Activated effector memory CD4-positive, alpha-beta T cell treated with Interleukin-2 at 50 U/mL for 16 hours (primary cell): ENCODE measurements at places on chromosomes 6 and 20.

GRCh38 chr6:82484001-82484400 is 120.4 kb downstream of the TPBG start:
- no peak for DNase-seq

- no peak for DNase-seq
Measured at GRCh38 chr6:115194981-115195638, 852.3 kb upstream of the HS3ST5 start.

DNA sequence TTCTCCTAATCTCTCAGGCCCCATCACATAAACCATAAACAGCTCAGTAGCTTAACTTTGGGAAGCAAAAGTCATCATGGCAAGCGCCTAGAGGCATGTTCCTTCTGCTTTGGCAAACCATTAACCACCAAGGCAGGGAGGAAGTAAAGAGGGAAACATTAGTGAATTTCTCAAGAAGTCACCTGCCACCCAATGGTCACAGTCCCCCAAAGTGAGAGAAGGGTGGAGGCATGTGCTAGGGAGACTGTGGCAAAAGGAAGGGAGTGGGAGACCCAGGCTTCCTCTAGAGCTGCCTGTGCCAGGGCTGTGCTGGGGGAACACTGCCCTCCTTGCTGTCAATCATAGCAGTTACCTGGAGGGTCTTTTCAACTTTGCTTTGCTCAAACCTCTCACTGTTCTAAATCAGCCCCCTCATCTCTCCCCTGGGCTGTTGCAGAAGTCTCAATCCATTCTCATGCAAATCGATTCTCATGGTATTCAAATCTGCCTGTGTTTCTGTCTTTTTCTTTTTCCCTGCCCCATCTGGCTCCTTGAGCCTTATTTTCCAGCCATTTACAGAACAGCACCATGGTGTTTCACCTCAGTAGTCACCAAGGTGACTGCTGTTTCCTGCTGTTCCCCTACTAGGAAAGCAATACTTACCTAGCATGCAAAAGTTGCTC is 1.8 kb upstream of the RNF24 start:
- no peak for DNase-seq

DNA sequence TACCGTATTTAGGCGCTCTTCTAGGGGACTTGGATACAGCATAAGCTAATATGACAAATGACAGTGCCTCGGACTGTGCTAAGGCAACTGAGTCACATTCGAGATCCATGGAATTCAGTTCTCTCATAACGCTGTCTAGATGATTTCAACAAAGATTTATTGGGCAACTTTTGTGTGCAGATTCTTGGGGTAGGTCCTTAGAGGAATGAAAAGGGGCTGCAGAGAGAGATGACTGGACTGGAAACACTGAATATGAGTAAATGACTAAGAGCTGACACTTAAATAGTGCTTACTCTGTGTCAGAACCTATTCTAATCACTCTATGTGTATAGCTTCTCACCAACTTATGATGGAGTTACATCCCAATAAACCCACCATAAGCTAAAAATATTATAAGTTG is 36.4 kb upstream of the MARCKS start:
- DNase-seq: no peak

DNA sequence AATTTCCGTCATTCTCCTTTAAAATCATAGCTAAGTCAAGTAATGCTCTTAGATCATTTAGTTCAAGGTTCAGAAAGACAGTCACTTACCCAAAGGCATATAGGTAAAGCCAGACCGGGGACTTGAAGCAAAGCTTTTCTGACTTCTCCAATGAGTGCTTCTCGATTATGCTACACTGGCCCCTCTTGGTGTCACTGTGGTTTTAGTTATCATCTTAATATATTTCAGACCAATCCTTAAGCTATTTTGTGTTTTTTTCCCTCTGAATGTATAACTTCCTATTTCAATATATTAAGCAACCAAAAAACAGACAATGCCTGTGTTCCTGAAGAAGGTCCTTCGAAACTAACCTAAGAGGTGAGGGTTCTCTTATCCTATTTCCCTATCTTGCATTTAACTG is 3.9 kb downstream of the PRDM1 start:
- no peak for DNase-seq

DNA sequence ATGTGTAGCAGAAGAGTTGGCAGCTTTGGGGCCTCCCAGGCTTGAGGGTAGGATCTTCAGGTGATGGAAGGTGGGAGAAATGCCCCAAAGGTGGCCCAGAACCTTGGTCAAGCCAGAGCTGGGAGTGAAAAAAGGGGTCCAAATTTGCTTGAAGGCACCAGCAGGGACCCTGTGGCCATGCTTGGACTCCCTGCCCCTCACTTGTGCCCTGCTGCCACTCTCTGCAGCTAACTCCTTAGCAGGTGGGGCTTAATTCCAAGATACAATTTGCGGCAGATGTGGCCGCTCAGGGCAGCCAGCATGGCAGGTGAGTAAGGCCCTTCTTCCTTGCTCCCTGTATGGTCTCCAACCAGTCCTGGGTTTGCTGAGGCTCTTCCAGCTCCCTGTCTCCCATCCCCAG is 285.0 kb upstream of the RNF24 start:
- no peak for DNase-seq

DNA sequence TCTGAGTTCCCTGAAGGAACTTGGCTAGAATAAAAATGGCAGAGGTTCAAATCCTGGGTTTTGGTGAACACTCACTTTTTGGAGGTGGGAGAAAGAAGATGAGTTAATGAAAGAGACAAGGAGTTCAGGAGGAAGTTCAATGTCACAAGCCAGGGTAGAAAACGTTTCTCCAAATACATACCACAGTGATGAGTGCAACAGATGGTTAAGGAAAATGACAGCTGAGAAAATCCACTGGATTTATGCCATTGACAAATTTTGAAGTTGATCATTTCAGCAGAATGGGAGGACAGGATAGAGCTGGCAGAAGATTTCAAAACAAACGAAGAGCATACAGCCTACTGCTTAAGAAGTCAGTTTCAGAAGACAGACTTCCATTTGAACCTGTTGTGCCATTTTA is 122.7 kb downstream of the GFRAL start:
- no peak for DNase-seq

DNA sequence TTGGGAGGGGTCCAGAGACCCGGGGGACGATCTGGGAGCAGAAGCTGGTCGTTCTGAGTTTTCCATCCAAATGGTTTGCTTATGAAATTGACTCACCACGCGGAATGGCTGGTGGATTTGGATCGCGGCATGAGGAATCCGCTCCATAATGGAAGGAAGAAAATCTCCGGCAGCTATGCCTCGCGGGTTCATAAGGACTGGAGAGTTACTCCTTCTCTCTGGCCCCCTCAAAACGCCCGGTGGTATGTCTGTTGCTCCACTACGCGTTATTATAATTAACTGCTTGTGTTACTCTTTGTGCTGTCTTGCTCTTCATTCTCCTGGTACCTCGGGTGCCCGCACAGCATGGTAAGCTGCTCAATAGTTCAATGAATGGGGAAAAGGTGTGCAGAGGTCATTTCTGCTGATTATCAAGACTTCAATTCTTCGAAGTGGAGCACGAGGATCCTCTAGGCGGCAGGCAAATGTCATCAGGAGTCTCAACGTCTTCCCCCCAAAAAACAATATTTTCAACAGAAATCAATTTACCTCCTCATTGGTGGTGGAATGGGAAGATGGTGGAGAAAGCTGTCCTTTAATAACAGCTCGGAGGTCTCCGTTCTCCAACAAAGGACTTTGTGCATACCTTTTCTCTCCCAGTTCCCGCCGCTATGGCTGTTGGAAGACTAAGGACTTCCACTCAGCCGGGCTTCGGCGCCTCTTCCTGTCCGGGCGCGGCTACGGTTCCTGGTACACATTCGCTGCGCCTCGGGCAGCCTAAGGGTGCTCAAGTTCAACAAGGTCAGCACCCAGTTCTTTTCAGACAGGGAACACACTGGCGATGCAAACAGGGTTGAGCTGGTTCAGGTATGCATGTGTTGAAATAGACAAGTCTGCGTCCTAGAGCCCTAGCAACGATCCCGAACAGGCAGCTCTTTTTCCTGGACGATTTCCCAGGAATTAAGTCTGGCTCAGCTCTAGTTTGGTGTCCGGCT is 9.2 kb upstream of the PRSS16 start:
- DNase-seq: no peak

DNA sequence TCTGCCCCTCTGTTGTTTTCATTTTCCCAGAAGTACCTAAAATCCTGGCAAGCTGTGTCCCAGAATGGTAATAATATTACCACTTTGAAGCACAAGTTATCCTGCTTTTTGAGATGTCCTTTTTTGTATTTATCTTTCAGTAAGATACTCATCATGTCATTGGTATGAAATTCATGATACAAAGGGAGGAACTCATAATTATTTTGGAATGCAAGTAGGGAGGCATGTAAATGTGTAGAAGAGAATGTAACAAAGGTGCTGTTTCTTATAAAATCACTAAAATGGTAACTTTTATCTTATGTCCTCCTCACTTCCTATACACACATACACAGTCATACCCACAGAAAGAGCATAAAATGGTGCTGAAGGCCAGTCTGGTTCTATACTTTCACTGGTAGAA is 109.9 kb downstream of the CD2AP start:
- no peak for DNase-seq

DNA sequence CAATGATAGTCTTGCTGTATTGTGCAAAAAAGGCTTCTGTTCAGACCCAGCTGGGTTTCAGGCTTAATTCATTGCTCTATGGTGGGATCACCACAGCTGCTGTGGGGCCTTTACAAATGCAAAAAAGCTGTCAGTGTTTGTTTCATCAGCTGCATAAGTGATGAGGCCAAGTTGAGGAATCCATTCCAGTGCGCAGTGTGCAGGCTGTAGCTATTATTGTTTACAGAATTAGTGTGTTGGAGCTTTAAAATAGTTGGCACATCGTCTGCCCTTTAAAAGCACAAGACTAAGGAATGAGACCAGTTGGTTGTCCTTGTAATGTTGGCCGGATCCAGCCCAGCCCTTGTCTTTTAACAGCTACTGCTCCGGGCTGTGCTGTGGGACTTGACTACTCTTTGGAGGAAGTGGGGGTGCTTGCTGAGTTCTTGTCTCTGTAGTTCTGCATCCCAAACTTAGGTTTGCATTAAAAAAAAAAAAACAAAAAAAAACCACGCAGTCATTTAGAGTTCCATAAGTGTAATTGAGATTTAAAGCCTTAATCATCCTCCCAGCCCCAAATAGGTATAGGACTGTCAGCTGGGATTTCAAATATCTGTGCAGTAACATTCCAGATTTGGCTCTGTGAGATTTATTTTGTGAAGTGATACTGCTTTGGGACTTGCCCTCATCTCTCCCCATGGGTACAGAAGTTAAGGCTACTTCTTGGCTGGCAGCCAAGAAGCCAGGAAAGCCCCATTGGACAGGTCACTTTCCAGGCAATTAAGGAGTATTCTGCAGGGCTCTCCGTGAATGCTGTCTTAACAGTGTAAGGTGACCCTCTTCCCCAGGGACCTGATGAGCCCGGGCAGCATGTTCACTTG is 19.3 kb downstream of the JARID2 start:
- DNase-seq: no peak
